ENCODE measurements at places on chromosomes 16 and 17.
A peak's percentile ranks its signal among the peaks of the same experiment; 100 is the strongest.

DNA sequence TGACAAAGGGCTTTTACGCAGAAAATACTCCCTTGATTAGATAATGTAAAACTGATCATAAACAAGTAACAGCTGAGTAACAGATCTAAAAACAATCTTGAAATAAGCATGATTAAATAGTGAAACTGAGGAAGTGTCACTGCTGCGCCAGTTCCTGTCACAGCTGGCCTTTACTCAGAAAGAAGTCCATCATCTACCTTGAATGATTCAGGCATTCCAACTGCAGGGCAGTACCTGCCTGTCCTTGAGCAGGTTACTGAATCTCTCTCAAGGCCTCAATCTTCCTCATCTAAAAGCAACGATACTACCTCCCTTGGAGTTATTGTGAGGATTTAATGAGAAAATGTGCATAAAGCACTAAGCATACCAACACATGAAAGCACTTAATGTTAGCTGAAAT, 12.7 kb downstream of the PHLPP2 start:
- DNase-seq, result peak; percentile 19

GRCh38 chr16:84818989-84819643, 669 bp upstream of the CRISPLD2 start:
- DNase-seq, result no peak

- DNase-seq, result no peak
These were observed 381 bp downstream of the CTNS start for GRCh38 chr17:3636908-3637373.

DNA sequence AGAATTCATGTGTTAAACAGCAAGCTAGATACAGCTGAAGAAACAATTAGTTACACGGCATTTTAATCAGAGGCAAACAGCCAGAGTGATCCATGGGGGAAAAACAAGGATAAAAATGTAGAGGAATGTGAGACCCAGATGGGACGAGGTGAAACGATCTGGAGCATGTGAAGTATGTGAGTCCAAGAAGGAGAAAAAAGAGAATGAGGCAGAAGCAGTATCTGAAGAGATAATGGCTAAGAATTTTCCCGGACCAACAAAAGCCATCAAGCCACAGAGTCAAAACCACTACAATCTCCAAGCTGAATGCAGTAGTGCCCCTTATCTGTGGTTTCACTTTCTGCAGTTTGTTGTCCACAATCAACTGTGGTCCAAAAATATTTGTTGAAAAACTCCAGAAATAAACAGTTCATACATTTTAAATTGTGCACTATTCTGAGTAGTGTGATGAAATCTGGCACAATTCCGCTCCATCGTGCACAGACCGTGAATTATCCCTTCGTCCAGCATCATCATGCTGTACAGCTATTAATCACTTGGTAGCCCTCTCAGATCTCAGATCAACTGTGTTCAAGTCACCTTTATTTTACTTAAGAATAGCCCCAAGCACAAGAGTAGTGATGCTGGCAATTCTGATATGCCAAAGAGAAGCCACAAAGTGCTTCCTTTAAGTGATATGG, 18.8 kb downstream of the MYH10 start:
- no peak for DNase-seq

- no peak for DNase-seq
These were observed 110.9 kb downstream of the XYLT1 start for GRCh38 chr16:17359788-17360390.

- no peak for DNase-seq
These were observed 39.6 kb upstream of the ZKSCAN2 start for GRCh38 chr16:25297151-25297787.

GRCh38 chr16:66856801-66857200, 12.6 kb downstream of the CA7 start:
- DNase-seq, result no peak

- DNase-seq, result no peak
These were observed 50.1 kb downstream of the TOM1L2 start for GRCh38 chr17:17922070-17922614.

GRCh38 chr16:85847036-85847435, 47.5 kb downstream of the COX4I1 start:
- no peak for DNase-seq

DNA sequence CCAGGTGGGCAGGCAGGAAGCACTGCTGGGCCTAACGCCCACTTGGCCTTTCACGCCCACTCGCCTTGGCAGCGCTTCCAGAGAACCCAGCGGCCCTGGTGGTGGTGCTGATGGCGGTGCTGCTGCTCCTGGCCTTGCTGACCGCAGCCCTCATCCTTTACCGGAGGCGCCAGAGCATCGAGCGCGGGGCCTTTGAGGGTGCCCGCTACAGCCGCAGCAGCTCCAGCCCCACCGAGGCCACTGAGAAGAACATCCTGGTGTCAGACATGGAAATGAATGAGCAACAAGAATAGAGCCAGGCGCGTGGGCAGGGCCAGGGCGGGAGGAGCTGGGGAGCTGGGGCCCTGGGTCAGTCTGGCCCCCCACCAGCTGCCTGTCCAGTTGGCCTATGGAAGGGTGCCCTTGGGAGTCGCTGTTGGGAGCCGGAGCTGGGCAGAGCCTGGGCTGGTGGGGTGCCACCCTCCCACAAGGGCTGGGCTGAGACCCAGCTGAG, 64.7 kb downstream of the MRC2 start:
- DNase-seq, result no peak
